ENCODE measurements at places on chromosomes 3 and 15.
A peak's percentile ranks its signal among the peaks of the same experiment; 100 is the strongest.

DNA sequence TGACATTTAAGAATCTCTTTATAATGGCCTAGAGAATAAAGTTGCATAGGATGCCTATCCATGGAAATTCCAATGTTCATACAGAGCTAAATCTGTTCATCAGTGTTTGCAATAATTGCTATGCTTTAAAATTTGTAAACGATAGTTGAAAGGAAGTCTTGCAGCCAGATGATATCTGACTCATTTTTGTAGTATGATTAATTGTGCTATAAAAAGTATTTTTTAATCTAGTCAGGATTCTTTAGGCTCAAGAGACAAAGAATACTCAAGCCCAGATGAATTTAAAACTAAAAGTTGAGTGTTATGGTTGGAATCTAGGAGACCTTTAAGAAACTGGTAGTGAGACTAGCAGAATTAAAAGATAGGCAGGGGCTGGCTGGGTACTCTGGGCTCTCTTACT lies 50.5 kb downstream of the SUCNR1 start:
- no peak for DNase-seq

DNA sequence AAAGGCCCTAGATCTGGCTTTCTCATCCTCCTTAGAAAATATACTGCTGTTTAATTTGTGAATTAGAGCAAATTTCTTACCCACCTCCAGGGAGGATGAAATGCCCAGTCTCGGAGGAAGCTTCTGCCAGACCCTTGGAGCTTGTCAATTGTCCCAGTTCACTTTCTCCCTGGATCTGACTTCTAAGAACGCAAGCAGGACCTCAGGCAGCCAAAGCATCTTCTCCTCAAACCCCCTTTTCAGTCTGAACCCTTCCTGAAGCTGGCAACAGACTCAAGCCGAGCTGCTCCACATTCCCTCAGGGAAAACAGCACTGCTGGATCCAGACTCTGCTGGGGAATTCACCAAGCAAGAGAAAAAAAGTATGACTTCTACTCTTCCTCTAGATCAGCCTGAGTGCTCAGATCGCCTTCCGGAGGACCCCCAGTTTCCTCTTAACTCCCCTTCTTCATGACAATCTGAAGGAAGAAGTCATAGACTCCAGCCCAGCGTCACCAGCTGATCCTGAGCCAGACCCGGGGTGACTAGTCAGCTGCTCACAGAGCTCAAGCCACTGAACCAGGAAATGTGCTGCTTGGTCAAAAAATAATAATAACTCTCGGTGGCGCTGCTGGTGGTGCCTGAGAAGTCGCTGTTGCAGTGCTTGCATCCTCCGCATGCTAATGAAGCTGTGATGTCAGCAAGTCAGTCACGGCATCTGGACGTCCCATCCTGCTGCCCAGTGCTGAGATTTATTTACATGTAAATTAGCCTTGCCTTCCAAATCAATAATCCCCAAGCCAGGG lies at the start of gene PRICKLE2:
TSS of gene PRICKLE2 (minus strand) at position 641 of the 785 bp plus-strand sequence. CDS start 26,539 bp downstream, outside the sequence.
- DNase-seq = peak; percentile 16

GRCh38 chr3:99648516-99648915 lies 10.1 kb downstream of the COL8A1 start:
- DNase-seq = no peak

DNA sequence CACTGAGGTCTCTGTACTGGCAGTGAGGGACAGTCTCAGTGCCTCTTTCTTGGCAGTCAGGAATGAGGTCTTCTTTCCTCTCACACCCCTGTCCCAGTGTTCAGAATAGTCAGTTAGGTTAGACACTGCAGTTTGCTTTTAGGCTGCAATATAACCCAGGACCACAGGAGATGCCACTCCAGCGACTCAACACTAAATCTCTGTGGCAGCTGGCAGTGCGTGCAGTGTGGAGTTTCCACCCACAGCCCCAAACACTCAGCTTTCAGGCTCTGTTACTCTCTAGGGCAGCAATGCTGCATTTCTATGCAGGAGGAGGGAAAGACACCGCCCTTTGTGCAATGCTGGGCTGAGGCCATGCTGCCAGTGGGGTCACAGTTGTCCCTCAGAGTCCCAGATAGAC lies 150.2 kb upstream of the SUCLG2 start:
- no peak for DNase-seq

DNA sequence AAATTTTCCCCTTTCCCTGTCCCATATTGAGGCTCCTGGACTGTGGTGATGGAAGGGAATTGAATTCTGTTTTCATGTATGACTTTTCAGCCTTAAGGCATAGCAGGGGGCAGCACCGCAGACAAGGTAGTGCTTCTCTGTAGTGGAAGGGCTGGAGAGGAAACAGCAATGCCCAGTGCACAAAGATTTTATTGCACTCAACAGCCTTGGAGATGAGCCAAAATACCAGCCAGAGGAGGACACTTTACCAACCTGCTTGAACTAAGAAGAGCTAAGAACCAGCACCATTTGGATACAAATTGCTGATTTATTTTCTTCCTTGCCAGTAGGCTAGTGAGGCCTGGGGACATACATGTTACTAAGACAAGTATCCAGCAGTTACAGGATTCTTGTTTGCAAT lies 98.7 kb downstream of the KCNMB2 start:
- no peak for DNase-seq

DNA sequence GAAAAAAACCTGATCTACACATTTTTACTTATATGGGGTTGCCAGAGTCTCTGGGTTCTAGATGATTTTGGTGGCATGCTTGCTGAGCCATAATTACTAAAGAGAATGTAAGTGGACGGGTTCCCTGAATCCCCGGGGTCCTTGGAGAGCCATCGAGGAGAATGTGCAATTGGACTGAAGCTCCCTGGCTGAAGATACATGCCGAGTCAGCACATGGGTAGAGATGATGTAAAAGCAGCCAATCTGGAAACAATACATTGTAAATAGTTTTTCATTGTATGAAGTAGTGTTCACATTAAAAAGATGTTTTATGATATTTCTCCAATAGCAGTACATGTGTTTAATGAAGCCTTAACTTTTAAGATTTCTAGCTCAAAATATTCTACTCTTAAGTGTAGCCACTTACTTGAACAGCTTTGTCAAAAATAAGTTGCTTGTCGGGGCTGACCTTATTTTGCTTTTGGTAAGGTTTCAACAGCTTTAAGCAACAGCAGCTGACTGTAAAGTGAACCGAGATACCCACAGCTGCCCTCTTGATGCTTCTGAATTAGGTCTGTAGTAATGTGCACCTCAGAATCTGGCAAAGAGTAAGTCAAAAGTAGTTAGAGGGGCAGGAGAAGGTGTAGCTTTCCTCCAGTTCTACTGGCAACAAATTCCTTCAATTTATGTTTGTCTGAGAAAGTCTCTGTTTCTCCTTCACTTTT lies 205.7 kb downstream of the PLCL2 start:
- DNase-seq = no peak

GRCh38 chr15:70376929-70377691 lies 279.4 kb upstream of the TLE3 start:
- DNase-seq = peak; percentile 66

DNA sequence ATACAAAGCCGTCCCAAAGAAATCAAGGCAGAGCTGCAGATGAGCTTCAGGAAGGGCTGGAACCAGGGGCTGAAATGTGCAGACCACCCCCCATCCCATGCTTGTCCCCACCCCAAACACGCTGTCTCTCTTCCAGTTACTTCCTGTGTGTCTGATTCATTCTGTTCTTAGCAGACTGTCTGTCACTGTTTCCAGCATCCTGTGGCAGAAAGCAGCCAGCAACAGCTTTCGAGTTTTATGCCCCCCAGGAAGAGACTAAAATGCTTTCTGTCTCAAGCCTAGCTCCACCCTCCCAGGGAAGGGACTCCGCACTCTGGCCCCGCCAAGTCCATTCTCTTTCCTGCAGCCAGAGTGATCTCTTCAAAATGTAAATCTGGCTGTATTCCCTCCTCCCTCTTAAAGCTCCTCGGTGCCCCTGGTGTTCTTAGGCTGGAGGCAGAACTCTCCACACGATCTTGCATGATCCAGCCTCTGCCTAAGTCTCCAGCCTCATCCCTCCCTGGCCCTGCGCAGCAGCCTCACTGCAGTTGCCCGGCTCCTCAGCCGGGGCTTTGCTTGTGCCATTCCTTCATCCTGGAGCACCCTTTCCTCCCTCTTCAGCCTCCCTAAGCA lies 41.5 kb downstream of the HRH1 start:
- DNase-seq = no peak
